Small intestine (tissue), 16 donors: ENCODE measurements at places on chromosomes 2 and 18.
A peak's percentile ranks its signal among the peaks of the same experiment; 100 is the strongest.

DNA sequence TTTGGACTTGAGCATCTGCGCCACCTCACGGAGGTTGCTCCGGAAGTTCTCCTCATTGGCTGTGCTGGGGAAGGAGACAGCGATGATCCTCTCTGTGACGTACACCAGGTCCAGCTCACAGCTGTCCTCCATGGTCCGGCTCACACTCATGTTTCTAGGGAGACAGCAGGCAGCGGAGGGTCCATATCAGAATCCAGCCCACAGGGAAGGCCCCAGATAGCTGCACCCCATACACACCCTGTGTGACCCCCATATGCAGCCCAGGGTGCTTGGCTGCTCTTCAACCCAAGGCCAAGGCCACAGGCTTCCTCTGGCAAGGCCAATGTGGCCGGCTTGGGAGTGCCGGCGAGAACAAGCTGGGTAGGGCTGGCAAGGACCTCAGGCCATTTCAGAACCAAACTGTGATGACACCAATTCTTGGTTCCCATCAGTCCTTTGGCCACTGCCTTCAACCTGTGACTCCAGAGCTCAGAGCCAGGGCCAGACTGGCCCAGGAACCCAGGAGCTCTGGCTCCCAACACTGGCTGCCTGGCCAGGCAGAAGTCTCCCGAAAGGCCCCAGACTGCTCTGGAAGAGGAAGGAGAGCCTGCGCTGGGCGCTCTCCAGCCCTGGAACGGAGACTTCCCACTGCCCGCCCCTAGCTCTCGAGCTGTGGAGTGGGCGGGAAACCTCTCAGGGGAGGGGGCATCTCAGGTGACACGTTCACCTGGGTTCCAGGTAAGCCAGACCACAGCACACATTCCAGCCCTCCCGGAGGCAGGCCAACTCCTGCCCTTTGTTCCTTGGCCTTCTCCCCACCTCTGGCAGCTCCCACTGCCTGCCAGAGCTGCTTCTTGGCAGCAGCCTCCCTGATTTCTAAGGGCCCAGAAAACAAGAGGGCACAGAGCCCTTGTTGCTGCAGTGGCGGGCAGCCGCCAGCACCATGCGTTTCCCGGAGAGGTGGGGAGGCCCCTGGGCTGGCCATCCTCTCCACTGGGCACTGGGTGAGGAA lies 104.7 kb downstream of the TNS1 start:
- no peak for DNase-seq

- DNase-seq: no peak
These were observed 90.1 kb downstream of the RTN4 start for GRCh38 chr2:54960164-54960563.

DNA sequence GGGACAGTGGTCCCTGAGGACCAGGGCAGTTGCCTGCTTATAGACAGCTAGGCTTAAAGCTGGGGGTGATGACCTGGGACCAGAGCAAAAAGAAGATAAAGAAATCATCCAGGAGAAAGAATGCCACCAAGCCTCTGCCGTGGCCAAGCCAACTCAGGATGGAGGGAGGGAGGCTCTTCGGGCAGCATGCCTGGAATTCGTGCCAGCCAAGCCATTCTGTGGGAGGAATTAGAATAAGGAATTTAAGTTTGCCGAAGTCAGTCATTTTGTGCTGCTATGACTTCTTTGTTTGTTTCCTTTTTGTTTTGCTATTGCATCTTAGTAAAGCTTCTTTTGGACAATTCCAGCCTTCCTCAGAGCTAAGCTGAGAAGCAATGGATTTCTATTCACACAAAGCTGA lies 124.1 kb downstream of the EN1 start:
- DNase-seq: no peak

DNA sequence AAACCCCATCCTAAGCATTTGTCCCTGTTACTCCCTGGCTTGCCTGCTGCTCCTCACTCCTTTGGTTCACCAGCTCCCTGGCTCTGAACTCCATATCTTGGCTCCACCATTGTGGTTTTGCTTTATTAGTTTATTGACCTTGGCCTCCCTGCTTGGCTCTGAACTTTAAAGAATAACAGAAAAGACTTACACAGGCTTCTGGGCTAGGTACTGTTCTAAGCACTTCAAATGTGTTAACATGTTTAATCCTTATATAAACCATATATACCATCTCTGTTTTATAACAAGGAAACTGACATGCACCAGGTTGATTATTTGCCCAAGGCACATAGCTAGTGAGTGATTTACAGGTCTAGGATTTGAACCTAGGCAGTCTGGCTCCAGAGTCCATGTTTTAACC lies 149.7 kb upstream of the CAPN13 start:
- peak; percentile 31 for DNase-seq

DNA sequence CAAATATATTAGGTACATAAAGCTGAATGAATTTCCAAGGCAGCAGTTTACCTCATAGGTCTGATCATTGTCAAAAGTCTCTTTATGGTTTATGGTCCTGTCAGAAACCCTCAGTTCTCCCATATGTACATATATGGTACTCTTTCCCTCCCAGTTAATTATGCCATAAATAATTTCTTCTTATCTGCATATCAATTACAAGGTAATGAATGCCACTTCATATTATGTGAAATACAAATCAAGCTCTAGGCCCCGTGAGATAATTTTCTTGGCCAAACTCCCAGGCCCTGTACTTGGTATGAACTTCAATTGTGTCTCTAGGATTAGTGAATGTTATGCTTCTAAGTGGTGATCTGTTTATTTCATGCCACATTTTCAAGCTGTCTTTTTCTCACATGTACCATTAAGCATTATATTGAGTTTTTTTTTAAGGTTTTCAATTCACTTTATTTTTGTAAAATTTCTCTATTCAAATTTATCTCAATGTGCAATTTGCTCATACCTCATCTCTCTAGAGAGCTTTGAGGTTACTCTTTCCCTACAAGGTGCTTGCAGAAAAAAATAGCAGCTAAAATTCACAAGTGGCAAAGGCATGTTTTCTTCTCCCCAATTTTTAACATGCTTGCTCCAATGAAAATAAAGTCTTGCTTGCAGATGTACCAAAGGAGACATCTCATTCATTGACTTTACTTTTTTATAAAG lies 430.6 kb upstream of the VRK2 start:
- no peak for DNase-seq

DNA sequence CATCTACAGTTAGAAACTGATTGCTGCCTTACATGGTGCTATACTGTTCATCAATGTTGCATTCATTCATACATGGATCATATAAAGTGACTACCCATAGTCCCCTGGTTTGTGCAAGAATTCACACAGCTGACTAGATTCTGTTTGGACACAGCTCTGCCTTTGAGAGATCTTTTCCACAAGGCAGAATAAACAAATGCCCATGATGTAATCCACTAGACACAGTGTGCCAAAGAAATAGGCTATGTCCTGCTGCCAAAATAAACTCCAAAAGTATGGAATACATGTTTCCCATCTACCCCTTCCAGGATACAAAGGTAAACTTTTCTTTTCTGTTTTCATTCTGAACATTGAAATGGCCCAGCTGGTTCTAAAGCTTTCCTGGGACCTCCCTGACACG lies 269.4 kb upstream of the CHAC2 start:
- no peak for DNase-seq

GRCh38 chr2:6186332-6187151 lies 494.4 kb downstream of the SOX11 start:
- peak; percentile 90 for DNase-seq

DNA sequence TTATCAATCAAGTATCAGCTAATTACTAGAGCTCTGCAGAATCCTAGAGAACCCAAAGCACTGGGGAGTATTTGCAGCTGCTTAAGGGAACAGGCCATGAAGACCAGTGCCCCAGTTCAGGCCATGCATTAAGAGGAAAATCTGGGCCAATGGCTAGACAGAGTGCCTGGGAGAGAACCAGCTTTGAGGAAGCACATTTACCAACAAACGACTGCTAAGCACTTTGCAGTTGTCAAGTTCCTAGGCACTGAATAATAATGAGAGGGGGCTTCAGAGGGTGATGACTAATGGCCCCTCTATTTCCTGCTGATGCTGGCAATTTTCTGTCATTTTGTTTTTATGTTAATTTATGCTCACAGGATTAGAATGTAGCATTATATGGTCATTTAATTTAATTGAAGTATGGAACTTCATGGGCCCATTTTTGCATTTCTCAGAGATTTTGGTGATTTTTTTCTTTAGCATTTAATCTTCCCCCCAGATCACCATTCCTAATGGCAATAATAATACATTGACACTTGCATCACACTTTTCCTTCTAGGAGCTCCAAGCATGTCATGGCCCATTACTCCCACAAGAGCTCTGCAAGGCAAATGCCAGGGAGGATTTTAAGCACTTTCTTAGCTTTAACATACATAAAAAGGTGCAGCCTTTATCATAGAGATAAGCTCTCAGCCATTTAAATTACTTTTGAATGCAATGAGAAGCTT lies 147.7 kb upstream of the SPATS2L start:
- DNase-seq: peak; percentile 8

DNA sequence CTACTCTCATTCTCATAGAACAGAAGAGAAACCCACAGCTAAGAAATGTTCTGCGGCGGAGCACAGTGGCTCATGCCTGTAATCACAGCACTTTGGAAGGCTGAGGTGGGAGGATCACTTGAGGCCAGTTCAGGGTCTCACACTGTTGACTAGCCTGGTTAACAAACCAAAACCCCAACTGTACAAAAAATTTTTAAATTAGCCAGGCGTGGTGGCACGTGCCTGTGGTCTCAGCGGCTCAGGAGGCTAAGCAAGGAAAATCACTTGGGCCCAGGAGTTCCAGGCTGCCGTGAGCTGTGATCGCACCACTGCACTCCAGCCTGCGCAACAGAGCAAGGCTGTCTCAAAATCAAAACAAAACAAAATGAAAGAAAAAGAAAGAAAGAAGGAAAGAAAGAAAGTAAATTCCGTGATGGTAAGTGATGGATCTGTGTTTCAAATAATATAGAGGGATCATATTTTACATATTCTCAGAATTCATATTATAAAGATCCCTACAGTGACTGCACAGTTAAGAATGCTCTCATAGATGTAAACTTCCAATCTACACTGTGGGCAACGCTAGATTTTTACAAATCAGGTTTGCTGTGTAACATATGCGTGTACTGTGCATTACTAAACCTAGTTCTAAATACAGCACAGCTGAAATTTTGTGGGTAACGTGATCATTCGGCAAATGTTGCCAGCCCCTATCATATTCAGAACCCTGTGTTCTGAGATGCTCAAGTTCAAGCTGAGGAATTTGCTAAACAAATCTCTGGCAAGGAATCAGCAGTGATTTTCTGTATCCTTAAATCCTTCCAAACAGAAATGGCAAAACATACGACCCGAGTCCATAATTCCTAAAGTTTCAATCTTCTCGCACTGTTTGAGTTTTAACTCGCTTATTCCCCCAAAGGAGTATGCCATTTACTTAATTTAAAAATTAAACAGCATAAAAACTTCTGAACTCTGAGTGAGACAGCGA lies 1.2 kb upstream of the RAB12 start:
- no peak for DNase-seq

DNA sequence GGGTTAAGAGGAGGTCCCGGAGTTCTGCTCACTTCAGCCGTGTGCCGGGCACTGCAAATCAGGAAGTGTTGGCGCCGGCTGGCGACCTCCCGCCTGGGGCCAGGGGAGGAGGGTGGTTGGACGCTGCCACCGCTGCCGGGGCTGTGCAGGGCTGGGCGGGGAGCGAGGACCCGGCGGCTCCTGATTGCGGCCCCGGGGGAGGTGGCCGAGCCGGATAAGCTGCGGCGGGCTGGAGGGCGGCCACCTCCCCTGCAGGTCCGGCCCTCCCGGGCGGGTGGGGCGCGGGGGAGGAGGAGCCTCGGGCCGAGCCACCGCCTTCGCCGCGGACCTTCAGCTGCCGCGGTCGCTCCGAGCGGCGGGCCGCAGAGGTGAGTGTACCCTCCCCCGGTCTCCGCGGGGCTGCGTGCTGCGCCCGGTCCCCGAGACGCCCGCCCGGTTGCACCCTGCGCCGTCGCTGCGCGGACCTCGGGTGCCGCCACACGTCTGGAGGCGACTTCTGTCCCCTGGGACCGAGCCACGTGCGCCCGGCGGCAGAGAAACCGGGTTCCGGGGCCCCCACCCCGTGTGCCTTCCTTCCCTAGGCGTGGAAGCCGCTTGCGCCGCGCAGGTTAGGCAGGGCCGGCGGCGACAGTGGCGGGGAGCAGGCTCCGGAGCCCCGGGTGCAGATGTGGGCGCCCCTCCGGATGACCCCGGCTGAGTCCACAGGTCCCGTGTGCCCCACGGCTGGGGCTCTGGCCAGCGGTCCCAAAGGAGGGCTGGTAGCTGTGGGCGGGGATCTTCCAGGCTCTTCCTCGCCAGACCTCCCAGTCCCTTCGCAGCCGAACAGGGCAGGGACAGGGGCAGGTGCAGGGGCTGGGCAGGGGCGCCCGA lies at the start of gene STEAP3:
Gene STEAP3, plus strand, starts transcription at position 314 of the 870 bp plus-strand sequence. CDS start 7,179 bp downstream, outside the sequence.
- DNase-seq: peak; percentile 70

DNA sequence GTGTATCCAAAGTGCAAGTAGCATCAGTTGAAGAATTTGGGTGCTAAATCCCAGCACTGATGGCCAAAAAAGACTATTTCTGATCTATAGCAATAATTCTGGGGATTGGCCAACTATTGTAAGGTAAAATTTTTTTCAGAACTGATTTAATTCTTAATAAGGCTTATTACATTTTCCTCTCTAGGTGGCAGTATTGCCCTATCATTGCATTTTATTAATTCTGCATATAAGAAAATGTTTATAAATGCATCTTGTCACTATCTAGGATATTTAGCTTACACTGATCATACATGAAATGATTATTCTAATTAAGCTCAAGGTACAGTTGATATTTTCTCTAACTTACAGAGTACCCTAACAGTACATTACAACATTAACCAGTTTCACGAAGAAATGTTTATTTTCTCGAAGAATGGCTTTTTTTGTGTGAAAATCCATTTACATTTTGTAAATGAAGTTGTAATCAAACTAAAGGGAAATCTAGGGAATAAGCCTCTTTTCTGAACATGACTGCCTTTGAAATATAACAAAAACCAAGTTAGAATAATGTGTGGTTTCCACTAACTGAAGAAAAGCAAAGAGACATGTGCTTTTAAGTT lies 11.0 kb downstream of the TTN start:
- peak; percentile 36 for DNase-seq

GRCh38 chr2:48253301-48253700 lies 276.7 kb upstream of the STON1 start:
- no peak for DNase-seq

- no peak for DNase-seq
These were observed 24.1 kb downstream of the USP40 start for GRCh38 chr2:233542507-233542906.

- DNase-seq: no peak
These were observed 93.8 kb downstream of the AKAIN1 start for GRCh38 chr18:5103286-5103685.

DNA sequence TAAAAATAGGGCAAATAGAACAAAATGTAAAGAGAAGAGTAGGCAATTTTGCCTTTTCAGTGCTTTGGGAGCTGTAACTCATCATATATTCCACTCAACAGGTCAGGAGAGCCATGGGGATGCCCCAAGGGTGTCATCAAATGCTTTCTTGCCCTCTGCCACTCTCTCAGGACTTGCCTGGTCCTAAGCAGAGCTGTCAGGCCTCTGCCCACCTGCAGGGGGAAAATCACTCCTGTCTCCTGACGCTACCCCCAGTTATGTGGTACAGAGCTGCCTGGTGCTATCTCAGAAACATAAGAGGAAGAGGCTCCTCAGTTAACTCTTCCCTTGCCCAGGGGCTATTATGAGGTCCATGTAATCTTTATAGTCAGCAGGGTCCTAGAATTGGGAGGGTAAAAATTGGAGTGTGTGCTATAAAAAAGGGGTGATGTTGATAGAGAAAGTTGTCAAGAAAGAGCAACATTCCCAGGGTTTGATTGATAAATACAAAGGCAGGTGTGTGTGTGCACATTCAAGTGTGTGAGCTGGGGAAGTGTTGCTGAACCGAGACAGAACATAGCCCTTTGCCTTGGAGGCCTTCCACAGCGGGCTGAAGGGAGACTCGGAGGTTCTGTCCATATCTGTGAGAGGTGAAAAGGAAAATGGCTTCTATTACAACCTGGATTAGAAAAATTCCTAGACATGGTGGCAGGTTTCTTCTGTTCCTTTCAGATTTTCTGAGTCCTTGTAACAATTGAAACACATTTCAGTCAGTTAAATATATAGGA lies 25.4 kb downstream of the PTPRM start:
- no peak for DNase-seq
